ENCODE measurements at places on chromosomes 12 and 14. TPM values are rescaled to one million over a fixed set of nuclear protein-coding genes. Genes with fewer than 3 reads are reported as not detected.

Gene CAPRIN2
- 13.7 TPM for total RNA-seq

Gene OAS2
- total RNA-seq, result 0.39 TPM

- no peak for DNase-seq
These were observed 40.4 kb upstream of the ETV6 start for GRCh38 chr12:11609045-11609444.

Gene GALNT8
- not detected for total RNA-seq

Gene KLRC2
- total RNA-seq, result not detected

DNA sequence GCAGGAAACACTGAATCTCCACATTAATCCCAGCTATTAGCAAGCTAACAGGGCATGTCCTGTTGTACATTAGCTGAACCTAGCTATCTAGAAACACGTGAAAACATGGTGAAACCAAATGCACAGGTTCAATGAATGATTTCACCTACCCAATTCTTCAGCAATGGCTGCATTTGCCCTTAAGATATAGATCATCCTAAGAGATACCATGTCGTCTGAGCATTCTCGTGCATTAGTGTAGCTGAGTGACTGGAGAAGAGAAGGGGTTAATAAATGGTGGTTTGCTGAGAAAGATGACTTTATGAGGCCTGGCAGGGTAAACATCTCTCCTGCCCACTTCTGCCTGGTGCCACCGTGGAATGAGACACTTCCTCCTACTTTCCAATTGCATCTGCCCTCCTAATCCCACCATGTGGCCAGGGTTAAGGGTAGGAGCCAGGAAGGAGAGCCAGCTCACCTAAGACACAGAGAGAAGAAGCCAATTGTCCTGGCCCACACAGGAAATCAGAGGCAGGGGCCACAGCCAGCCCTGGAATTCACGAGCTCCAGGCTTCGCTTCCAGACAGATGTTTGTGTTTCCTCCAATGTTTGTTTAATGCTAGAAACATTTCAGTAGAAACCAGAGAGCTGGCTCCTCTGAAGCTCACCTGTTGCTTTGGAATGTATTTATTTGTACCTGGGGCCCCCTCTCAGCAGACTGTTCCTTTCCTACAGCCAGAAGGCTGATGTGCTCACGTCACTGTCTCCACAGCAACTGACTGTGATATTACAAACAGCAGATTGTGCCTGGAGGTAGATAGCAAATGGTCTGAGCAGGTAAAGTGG is 126.0 kb upstream of the PARP11 start:
- no peak for DNase-seq
